T-helper 17 cell (primary cell): ENCODE measurements at places on chromosomes 5 and 9.

DNA sequence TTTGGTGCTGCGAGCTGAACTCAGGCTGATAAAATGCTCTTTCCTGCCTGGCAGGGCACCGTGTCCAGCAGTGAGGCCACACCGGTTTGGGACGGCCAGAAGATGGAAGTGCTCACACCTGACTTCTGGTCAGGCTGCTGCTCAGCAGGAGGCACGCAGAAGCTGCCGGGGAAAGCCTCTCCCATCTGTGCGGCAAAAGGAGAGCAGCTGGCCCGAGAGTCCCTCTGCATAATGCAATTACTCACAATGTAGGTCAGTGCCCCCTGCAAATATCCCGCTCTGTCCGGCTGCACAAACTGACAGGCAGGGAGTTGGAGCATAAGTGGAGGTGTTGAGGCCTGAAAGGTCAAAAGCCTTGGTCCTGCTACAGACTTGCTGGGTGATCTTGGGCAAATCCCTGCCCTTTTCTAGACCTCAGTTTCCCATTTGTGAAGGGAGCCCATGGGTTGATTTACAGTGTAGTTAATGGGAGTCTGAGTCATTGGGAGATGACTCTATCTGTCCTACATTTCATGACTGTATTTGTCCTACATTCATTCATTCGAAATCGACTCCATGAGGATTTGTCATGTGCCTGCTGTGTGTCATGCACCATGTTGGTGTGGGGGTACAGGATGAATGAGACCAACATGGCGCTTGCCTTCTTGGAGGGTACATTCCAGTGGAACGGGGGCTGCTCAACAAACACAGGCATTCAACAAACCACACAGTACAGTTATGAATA, 61.8 kb upstream of the TBC1D2 start:
- H3K36me3 ChIP-seq, result peaks cover 4% of the 10 kb centered on the region
- H3K4me1 ChIP-seq, result peaks cover 8% of the 10 kb centered on the region
- no peak overlapping the region for H3K27ac ChIP-seq
- H3K4me3 ChIP-seq, result peak overlapping the region; percentile 21

- no peak overlapping the region for H3K27ac ChIP-seq
- H3K4me3 ChIP-seq, result no peak overlapping the region
- H3K36me3 ChIP-seq, result no peaks in the 10 kb centered on the region
- no peaks in the 10 kb centered on the region for H3K27me3 ChIP-seq
- DNase-seq, result no peak
- H3K4me1 ChIP-seq, result no peaks in the 10 kb centered on the region
These were observed 669.0 kb downstream of the ACTL7B start for GRCh38 chr9:108186642-108187395.

DNA sequence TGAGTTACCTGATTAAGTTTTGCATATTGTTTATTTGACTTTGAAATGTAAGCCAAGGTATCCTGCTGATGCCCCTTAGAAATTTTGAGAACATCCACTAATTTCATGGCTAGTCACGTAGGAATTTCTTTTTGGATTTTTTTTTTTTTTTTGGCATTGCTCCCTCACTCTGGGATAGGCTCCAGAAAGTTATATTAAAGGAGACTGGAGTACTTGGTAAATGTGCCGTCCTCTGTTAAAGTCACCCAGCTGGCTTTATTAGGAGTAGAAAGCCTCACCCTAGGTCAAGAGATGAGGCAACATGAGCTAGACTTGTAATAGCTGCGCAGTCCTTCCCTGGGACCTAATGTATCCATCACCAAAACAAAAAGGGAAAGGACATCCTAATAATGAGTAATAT, 3.1 kb downstream of the KCTD16 start:
- no peak for DNase-seq
- H3K4me3 ChIP-seq, result no peak overlapping the region
- peaks cover 2% of the 10 kb centered on the region for H3K36me3 ChIP-seq

DNA sequence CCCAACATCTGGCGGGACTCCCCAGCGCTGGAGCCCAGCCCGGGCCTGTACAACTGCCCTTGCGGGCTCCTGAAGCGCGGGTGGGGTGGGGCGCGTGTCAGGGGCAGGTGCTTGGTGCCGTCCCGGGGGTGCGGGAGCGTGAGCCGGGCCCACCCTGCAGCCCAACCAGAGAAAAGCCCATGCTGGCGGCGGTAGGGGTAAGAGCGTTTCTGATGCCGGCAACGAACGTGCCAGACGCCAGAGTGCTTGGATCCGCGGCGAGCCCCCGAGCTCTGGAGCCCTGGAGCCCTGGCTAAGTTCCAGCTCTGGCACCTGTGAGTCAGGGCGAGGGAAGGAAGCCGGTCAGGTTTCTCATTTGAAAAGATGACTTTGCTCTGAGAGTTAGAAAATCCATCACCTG, 58.0 kb downstream of the ZNF510 start:
- no peaks in the 10 kb centered on the region for H3K36me3 ChIP-seq
- H3K27ac ChIP-seq, result no peak overlapping the region
- H3K4me3 ChIP-seq, result peak overlapping the region; percentile 10
- H3K4me1 ChIP-seq, result peaks cover 9% of the 10 kb centered on the region
- no peak for DNase-seq

- no peak overlapping the region for H3K27ac ChIP-seq
- no peak for DNase-seq
- H3K27me3 ChIP-seq, result peaks cover 9% of the 10 kb centered on the region
- no peak overlapping the region for H3K4me3 ChIP-seq
These were observed 223.0 kb upstream of the DMRT1 start for GRCh38 chr9:618478-618877.
